ENCODE measurements at places on chromosomes 7 and 10.

- no peak for DNase-seq
Measured at GRCh38 chr10:18419945-18420344, 231.4 kb downstream of the NSUN6 start.

DNA sequence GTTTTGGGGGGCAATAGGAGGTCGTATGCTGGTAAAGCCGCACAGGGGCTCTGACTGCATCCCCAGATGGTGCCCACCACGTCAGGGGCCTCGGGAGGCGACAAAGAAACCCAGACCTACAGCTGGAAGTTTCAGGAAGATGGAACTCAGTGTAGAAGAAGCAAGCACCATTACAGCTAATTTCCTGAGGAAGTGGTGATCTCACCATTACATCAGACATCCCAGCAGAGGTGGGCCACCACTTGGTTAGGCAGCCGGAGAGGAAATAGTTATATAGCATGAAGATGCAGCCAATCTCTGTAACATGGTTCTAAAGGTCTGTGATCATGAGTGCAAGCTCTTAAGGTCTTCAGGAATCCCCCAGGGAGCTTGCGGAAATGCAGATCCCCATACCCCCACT is 127.3 kb upstream of the PCBD1 start:
- DNase-seq, result no peak

DNA sequence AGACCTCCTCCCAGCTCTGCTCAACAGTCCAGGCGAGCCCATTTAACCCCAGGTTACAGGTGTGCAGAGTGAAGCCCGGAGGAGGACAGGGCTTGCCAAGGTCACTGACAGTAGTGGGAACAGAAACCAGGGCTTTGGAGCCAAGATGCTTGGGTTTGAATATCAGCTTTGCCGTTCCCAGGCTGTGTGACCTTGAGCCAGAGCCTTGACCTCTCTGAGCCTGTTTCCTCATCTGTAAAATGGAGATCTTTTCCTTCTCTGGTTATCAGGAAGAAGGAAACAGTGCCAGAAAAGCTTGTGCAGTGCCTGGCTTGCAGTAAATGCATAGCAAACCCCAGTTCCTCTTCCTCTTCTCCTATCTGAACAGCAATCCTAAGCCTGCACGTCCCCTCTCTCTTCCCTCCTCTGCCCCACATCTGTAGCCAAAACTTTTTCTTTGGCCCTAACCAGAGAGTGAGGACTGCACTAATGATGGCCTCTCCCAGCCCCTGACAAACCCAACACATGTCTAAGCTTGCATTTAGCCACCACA is 21.4 kb upstream of the MLXIPL start:
- DNase-seq, result no peak

DNA sequence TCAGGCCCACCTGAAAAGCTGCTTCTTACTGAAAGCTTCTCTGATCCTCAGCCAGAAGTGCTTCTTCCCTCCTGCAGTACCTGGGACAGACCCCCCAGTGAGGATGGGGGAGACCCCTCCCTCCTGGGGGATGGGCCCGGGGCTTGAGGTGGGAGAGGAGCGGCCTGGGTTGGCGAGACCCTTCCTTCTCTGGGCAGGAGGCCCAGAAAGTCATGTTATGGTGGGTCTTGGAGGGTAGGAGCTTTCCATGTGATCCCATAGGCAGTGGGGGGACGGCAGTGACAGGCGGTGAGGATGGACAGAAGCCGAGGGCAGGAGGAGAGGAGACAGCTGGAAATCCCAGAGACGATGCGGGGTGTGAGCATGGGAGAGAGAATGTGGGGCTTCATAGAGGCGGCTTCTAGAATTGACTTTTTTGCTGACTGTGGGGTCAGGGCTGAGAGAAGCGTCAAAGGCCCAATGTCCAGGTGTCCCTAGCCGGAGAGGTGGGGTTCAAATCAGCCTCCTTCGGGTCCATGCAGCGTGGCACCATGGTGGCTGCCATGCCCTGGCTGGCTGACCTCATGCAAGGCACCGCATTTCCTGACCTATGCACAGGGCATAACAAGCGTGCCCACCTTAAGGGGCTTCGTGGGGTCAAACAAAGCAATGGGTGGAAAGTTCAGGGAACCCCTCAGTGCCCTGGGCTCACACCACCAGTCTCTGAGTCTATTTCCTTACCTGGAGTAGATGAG is 154.0 kb downstream of the UBE2H start:
- DNase-seq, result no peak

GRCh38 chr7:138776166-138776833 is 21.5 kb upstream of the TMEM213 start:
- no peak for DNase-seq

- no peak for DNase-seq
Measured at GRCh38 chr10:19412531-19412930, 363.9 kb downstream of the MALRD1 start.

DNA sequence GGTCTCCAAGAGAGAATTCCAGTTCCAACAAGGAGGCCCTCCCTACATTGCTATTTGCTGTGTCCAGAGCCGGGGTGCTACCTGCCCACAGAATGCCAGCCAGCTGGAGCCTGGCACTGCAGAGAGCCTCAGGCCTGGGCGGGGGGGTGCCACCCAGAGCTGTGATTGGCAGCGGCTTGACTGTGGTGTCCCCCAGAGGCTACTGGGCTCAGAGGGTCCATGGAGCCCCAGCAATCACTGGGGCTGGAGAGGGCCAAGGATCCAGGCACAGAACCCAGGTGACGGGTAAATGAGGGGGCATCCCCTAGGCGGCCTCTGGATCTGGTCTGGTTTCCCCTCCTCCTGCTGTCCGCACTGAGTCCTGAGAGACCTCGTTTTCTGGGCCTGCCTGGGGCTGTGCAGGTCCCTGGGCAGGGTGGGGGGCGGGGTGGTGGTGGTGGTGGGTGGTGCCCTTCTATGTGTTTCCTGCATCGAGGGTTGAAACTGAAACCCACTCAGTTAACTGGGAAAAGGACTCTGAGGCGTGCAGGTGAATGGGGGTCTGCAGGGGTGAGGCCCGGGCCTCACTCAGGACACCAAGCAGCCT is 12.6 kb downstream of the DPYSL4 start:
- no peak for DNase-seq

All from stimulated activated CD4-positive, alpha-beta T cell treated with anti-CD3 and anti-CD28 coated beads, TNF-alpha, amount 100 ng/mL, for 4 hours (primary cell).